ENCODE measurements at places on chromosomes 7 and 10. TPM values are rescaled to one million over a fixed set of nuclear protein-coding genes. Genes with fewer than 3 reads are reported as not detected.

- no peak overlapping the region for H3K27ac ChIP-seq
- H3K27me3 ChIP-seq = peaks cover 2% of the 10 kb centered on the region
- no peak overlapping the region for H3K4me3 ChIP-seq
- no peaks in the 10 kb centered on the region for H3K36me3 ChIP-seq
- H3K4me1 ChIP-seq = no peaks in the 10 kb centered on the region
Observed at GRCh38 chr10:62430881-62431280, 56.7 kb downstream of the ZNF365 start.

DNA sequence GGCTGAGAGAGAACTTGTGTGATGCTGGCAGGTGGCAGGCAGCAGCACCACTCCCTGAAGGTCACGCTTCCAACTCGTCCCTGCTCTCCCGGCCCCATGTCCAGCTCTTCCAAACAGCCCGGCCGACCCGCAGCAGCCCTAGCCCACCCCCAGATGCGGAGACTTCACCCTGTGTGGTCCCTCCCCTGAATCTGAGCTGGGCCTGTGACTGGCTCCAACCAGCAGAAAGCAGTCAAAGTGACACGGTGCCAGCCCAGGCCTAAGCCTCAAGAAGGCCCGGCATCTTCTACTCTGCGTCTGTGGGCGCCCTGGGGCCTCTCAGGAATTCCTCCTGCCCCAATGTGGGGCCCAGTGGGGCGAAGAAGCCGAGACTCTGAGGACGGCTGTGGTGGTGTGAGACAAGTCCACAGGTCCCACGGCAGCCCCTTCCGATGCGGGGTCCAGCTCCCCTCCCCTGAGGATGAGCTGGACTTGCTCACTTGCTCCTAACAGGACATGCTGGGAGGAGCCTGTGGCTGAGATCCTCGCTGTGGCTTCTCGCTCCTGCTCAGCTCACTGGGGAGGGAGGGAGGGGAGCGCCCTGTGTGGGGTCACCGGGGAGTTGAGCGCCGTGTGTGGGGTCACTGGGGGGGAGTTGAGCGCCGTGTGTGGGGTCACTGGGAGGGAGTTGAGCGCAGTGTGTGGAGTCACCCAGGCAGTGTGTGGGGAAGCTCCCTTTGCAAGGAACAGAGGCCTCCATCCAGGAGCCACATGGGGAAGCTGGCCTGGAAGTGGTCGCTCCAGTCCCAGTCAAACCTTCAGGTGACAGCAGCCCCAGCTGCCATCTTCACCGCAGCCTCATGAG lies 9.5 kb downstream of the STK32C start:
- peaks cover 9% of the 10 kb centered on the region for H3K4me1 ChIP-seq
- no peak overlapping the region for H3K27ac ChIP-seq
- no peak for DNase-seq
- no peaks in the 10 kb centered on the region for H3K36me3 ChIP-seq
- H3K27me3 ChIP-seq = peaks cover 5% of the 10 kb centered on the region

GRCh38 chr7:69399401-69399800 lies 198.9 kb upstream of the AUTS2 start:
- no peaks in the 10 kb centered on the region for H3K27me3 ChIP-seq
- no peak for DNase-seq
- no peaks in the 10 kb centered on the region for H3K4me1 ChIP-seq
- H3K4me3 ChIP-seq = no peak overlapping the region
- no peak overlapping the region for H3K27ac ChIP-seq

- H3K4me1 ChIP-seq = no peaks in the 10 kb centered on the region
- peaks cover 93% of the 10 kb centered on the region for H3K36me3 ChIP-seq
- no peak for DNase-seq
- H3K27ac ChIP-seq = no peak overlapping the region
- H3K4me3 ChIP-seq = no peak overlapping the region
Observed at GRCh38 chr7:129713544-129713943, 102.0 kb downstream of the NRF1 start.

- H3K27ac ChIP-seq = no peak overlapping the region
- H3K27me3 ChIP-seq = peaks cover 7% of the 10 kb centered on the region
- DNase-seq = no peak
- H3K4me1 ChIP-seq = no peaks in the 10 kb centered on the region
- H3K36me3 ChIP-seq = no peaks in the 10 kb centered on the region
- H3K4me3 ChIP-seq = no peak overlapping the region
Observed at GRCh38 chr7:22025983-22026382, 80.3 kb upstream of the CDCA7L start.

DNA sequence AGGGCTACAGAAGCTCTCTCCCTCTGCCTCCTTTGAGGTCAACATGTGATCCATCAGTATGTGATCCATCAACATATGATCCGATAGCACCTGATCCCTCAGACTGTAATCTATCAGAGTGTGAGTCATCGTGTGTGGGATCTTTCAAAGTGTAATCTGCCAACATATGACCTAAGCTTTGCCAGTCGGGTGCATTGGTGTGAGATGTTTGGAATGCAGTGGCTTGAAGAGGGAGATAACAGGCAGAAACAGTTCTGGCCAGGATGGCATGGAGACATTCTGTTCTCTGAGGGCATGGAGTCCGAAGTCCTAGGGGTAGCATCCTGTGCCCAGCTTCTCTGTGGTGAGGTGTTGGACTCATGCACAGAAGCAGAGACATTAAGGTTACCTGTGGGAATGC lies 217.7 kb upstream of the ETV1 start:
- H3K4me3 ChIP-seq = no peak overlapping the region
- H3K27ac ChIP-seq = no peak overlapping the region
- no peak for DNase-seq
- no peaks in the 10 kb centered on the region for H3K4me1 ChIP-seq
- H3K27me3 ChIP-seq = no peaks in the 10 kb centered on the region

The NUB1 gene
- total RNA-seq = 47.5 TPM

Measured in activated B cell treated with CpG ODN at 0.5 μM for 24 hours (primary cell).